A673 (cell line): ENCODE measurements at places on chromosomes 3 and 15. TPM values are rescaled to one million over a fixed set of nuclear protein-coding genes. Genes with fewer than 3 reads are reported as not detected.

DNA sequence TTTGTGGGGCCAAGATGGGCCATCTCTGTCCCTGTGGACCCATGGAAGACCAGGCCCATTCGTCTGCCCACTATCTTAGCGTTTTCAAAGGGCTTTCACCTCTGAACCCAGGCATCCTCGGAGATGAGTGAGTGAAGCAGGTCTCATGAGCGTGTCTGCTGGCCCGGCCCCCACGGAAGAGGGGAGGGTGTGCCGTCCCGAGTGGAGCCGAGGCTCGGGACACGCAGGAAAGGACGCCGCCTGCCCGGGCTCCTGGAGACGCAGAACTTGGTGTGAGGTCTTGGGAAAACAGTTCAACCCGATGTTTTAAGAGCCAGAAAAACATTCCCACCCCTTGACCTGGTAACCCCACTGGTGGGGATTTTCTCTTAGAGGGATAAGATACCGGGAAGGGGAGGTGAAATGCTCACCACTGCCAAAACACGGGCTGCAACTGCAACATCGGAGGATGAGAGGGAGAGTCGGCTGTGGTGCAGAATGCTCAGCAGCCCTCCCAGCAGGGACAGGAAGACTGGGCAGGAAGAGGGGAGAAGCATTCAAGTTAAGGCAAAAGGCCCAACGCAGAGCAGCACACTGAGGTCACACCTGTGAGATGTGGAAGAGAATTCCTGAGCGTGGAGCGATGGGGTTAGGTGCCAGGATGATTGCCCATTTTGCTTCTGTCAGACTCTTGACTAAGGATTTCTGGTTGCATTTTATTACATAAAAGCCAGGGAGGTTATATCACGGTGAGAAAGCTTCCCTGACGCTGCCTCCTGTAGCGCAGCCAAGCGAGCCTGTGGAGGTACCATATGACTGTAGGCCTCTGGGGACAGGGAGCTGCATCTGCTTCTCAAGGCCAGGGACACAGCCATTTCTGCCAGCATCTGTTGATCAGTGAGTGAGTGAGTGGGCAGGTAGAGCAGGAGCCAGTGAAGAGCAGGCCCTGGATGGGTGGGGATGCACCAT is 14.1 kb upstream of the STAB1 start:
- H3K27me3 ChIP-seq = no peaks in the 10 kb centered on the region
- no peaks in the 10 kb centered on the region for H3K4me1 ChIP-seq
- H3K27ac ChIP-seq = no peak overlapping the region
- H3K36me3 ChIP-seq = no peaks in the 10 kb centered on the region
- DNase-seq = no peak

DNA sequence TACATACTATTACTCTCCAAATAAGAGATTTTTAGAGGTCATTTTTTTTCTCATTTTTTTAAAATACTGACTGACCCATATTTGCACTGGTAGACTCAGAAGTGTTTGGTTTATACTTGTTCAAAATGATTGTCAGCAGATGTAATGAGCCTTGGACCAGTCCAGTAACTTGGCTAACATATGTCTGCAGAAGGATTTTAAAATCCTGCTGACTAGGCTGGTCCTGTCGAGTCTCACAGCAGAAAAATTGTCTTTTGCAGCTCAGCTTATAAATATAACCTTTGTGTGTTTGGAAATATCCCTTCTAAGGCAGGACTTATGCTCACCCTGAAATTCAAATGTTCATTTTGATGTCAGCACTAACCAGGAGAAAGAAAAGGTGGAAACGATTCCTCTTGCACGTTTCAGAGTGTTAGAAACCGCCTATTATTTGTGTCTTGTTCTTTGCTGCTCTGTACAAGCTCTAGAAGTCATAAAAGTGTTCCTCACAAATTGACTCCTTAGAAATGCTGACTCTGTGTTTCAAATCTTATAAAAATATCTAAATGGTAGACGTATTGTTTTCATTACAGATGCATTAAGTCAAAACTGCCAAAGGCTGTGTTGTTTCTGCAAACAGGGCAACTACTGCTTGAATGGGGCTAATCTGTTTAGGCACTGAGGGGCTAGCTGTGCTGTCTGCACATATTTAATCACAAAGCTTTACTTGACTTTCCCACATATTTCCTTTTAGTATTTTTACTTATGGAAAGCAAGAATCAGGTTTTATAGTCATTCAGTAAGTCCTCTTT is 95.3 kb downstream of the CHL1 start:
- H3K27me3 ChIP-seq = no peaks in the 10 kb centered on the region
- no peak overlapping the region for H3K27ac ChIP-seq
- no peaks in the 10 kb centered on the region for H3K4me1 ChIP-seq
- no peak overlapping the region for H3K4me3 ChIP-seq
- DNase-seq = no peak

DNA sequence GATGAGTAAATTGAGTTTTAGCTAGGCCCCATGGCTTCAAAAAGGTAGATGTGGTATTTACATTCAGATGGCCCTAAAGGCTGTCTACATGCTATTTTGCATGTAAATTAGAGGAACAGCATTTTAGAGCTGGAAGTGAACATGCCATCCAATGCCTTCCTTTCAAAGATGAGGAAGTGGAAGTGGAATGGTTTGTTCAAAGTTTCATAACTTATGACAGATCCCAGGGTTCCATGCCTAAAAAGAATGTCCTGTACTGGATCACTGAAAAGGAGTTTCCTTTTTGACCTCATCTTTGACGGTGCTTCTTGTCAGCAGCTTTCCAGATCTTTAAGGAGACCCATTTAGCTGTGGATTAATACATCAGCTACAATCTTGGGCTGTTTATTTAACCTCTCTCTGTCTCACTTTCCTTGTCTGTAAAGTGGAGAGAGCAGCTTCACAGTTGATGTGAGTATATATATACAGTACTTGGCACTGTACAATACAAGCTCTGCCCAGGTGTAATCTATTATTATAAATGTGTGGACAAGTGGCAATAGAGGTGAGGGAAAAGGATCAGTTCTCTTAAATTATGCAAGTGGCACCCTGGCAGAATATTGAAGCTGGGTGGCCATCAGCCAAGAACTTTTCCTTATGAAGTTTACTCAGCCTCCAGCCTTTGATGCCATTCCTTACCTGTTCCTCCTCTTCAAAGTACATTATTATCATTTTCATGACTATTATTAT is 68.7 kb upstream of the GOLGA8B start:
- H3K36me3 ChIP-seq = no peaks in the 10 kb centered on the region
- H3K4me3 ChIP-seq = no peak overlapping the region
- no peak for DNase-seq
- no peak overlapping the region for H3K27ac ChIP-seq
- H3K27me3 ChIP-seq = no peaks in the 10 kb centered on the region
- no peaks in the 10 kb centered on the region for H3K4me1 ChIP-seq

DNA sequence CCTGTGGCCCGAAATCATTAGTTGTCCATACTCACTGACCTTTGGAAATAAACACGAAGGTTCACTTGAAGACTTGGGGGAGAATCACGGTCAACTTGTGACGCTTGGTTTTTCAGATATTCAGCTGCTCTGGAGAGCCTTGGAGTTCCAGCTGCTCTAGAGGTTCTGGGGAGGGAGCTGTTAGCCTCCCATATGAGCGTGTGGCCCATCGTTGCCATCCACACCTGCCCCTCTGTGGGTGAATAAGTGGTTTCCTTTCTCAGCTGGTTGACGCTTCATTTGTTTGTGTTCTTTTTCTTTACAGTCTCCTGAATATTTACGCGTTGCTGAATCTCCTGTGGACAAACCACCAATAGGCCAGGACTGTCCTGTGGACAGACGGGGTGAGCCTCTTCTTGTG is 35.6 kb downstream of the APBA2 start:
- H3K27me3 ChIP-seq = no peaks in the 10 kb centered on the region
- no peaks in the 10 kb centered on the region for H3K36me3 ChIP-seq
- no peak for DNase-seq
- no peak overlapping the region for H3K4me3 ChIP-seq
- no peak overlapping the region for H3K27ac ChIP-seq
- H3K4me1 ChIP-seq = no peaks in the 10 kb centered on the region

- DNase-seq = no peak
- H3K4me3 ChIP-seq = no peak overlapping the region
- H3K36me3 ChIP-seq = no peaks in the 10 kb centered on the region
- no peaks in the 10 kb centered on the region for H3K4me1 ChIP-seq
- H3K27me3 ChIP-seq = no peaks in the 10 kb centered on the region
These were observed 42.5 kb downstream of the CMTM6 start for GRCh38 chr3:32460031-32460749.

DNA sequence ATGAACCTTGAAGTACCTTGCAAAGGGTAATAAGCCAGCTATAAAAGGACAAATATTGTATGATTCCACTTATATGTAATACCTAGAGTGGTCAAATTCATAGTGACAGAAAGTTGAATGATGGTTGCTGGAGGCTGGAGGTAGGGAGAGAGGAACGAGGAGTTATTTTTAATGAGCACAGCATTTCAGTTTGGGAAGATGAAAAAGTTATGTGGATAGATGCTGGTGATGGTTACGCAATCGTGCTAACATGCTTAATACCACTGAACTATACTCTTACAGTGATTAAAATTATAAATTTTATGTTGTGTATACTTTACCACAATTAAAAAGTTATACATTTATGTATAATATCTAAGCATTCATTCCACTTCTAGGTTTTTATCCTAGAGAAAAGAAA is 168.6 kb downstream of the GRM7 start:
- no peak overlapping the region for H3K27ac ChIP-seq
- peaks cover 4% of the 10 kb centered on the region for H3K27me3 ChIP-seq

GRCh38 chr3:81545572-81545971 is 215.9 kb downstream of the GBE1 start:
- no peak for DNase-seq
- no peaks in the 10 kb centered on the region for H3K4me1 ChIP-seq
- no peaks in the 10 kb centered on the region for H3K27me3 ChIP-seq
- no peaks in the 10 kb centered on the region for H3K36me3 ChIP-seq

- H3K27ac ChIP-seq = no peak overlapping the region
- DNase-seq = no peak
- no peaks in the 10 kb centered on the region for H3K27me3 ChIP-seq
- H3K4me3 ChIP-seq = no peak overlapping the region
- H3K36me3 ChIP-seq = no peaks in the 10 kb centered on the region
- no peaks in the 10 kb centered on the region for H3K4me1 ChIP-seq
These were observed 66.6 kb downstream of the LDHAL6B start for GRCh38 chr15:59273234-59273633.

- H3K36me3 ChIP-seq = no peaks in the 10 kb centered on the region
- no peak overlapping the region for H3K27ac ChIP-seq
- no peak overlapping the region for H3K4me3 ChIP-seq
- peaks cover 23% of the 10 kb centered on the region for H3K27me3 ChIP-seq
These were observed 234.3 kb downstream of the SHOX2 start for GRCh38 chr3:157871838-157872460.

DNA sequence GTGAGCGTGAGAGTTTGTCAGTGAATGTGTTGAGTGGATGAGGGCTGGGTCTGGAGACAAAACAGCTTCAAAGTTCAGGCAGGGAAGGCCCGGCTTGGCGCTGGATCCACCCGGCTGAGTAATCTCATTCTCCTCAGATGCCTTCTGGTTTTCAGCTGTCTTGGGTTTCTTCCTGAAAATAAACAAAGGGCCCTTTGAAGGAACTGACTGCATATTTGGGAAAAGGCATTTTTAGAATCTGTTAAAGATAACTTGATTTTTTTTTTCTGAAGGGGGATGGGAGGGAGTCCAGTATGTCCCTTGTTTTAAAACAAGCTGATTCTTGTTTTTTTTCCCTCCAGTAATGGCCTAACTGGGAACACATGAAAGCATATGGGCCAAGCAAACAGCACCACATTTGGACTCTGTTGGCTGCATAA is 86.4 kb downstream of the TIGIT start:
- H3K27ac ChIP-seq = peak overlapping the region; percentile 49
- no peaks in the 10 kb centered on the region for H3K36me3 ChIP-seq
- peaks cover 54% of the 10 kb centered on the region for H3K4me1 ChIP-seq
- peak; percentile 45 for DNase-seq

- H3K4me1 ChIP-seq = no peaks in the 10 kb centered on the region
- H3K36me3 ChIP-seq = no peaks in the 10 kb centered on the region
- H3K27ac ChIP-seq = no peak overlapping the region
- DNase-seq = no peak
- no peak overlapping the region for H3K4me3 ChIP-seq
- H3K27me3 ChIP-seq = no peaks in the 10 kb centered on the region
These were observed 72.1 kb downstream of the ADAM10 start for GRCh38 chr15:58677426-58677825.

DNA sequence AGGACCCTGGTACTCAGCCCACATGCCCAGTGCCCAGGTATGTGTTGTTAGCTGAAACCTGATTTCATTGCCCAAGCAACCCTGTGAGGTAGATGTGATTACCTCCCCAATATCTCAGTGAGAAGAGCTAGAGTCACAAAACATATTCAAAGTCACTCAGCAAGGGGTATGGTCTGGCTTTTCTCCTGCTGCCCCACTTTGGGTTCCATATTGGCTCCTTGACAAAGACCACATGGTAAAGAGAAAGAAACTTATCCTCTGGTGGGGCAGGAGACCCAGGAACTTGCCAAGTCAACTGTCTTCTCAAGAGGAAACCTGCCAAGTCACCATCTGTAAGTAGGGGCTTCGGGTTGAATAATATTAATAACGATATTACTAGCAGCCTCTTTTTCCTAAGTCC is 148.3 kb upstream of the LMCD1 start:
- no peaks in the 10 kb centered on the region for H3K27me3 ChIP-seq
- no peaks in the 10 kb centered on the region for H3K36me3 ChIP-seq
- H3K27ac ChIP-seq = no peak overlapping the region
- no peak for DNase-seq
- H3K4me3 ChIP-seq = no peak overlapping the region

CD86 gene
- not detected in 2 replicates for total RNA-seq

FGD5 gene
- not detected in 2 replicates for total RNA-seq

GRCh38 chr3:18079739-18080138 is 337.3 kb upstream of the TBC1D5 start:
- H3K27me3 ChIP-seq = no peaks in the 10 kb centered on the region
- DNase-seq = no peak
- no peaks in the 10 kb centered on the region for H3K36me3 ChIP-seq
- no peak overlapping the region for H3K4me3 ChIP-seq
- H3K4me1 ChIP-seq = no peaks in the 10 kb centered on the region

SLC12A6 gene
- total RNA-seq = 17.2 and 17.4 TPM in 2 replicates

RTP1 gene
- not detected in 2 replicates for total RNA-seq

DNA sequence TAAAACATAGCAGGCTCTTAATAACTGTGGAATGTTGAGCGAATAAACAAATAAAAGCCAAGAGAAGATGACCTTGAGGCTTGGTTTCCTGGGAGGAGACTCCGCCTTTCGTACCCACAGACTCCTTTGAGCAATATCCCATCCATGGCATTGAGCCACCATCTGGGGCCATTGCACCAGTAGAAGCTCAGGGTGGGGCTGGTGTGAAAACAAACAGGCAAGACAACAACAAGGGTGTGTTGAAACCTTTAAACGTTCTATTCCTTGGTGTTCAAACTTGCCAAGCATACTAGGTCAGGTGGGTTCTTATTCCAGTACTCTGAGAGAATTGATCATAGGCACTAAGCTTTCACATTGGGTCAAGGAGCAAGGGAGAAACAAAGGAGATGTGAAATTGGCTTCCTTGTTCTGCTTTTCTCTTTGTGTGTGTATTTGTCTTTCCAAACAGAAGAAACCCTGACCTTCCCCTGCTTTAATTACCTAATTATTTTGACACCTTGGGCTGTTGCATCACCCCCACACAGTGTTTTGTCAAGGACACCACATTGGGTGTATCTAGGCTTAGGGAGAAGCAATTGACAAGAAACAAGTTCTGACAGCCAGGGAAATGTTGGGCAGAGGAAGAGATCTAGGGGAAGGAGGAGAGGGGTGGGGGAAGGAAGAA is 105.1 kb upstream of the BCL6 start:
- peaks cover 2% of the 10 kb centered on the region for H3K27me3 ChIP-seq
- no peak overlapping the region for H3K4me3 ChIP-seq
- H3K27ac ChIP-seq = no peak overlapping the region
- H3K4me1 ChIP-seq = no peaks in the 10 kb centered on the region

- no peak overlapping the region for H3K27ac ChIP-seq
- H3K27me3 ChIP-seq = no peaks in the 10 kb centered on the region
- no peak overlapping the region for H3K4me3 ChIP-seq
These were observed 485.4 kb downstream of the CNTN6 start for GRCh38 chr3:1578124-1578806.
